ENCODE measurements at places on chromosomes 5 and 9. TPM values are rescaled to one million over a fixed set of nuclear protein-coding genes. Genes with fewer than 3 reads are reported as not detected.

PROB1 gene
- 8.9 TPM for total RNA-seq

QRFP gene
- total RNA-seq = not detected

ENTREP1 gene
- total RNA-seq = 6.5 TPM

TRPM3 gene
- total RNA-seq = 0.90 TPM

GPBP1 gene
- 51.6 TPM for total RNA-seq
